ENCODE measurements at places on chromosomes 4 and X. TPM values are rescaled to one million over a fixed set of nuclear protein-coding genes. Genes with fewer than 3 reads are reported as not detected.

Gene ZNF182
- total RNA-seq = 2.4 TPM

Gene PTCHD1
- total RNA-seq = 0.20 TPM

Gene SRPX
- total RNA-seq = 81.8 TPM

- no peaks in the 10 kb centered on the region for H3K36me3 ChIP-seq
- H3K27me3 ChIP-seq = no peaks in the 10 kb centered on the region
- no peaks in the 10 kb centered on the region for H3K4me1 ChIP-seq
- H3K4me3 ChIP-seq = no peak overlapping the region
Measured at GRCh38 chr4:41124916-41125548, 89.3 kb downstream of the APBB2 start.

GRCh38 chrX:7163146-7163677, 15.3 kb upstream of the PUDP start:
- no peak for DNase-seq
- H3K27me3 ChIP-seq = no peaks in the 10 kb centered on the region
- H3K36me3 ChIP-seq = no peaks in the 10 kb centered on the region
- no peaks in the 10 kb centered on the region for H3K4me1 ChIP-seq

DNA sequence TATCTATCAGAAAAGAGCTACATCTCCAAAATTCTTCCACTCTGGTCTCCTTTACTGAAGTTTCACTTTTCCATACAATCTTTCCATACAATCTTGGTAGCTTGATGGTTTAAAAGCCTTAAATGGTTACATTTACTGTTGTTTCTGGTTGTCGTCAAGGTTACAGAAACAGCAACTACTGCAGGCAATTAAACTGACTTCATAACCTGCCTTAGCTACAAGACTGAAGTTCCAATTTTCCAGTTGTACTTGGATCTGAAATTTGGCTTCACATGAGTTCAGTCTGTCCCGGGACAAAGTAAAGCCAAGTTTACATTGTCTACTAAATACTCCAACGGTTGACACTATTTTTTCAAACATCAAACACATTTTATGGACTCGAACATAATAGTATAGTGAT, 326.4 kb downstream of the ANKRD50 start:
- no peak overlapping the region for H3K27ac ChIP-seq
- no peak overlapping the region for H3K4me3 ChIP-seq
- no peaks in the 10 kb centered on the region for H3K27me3 ChIP-seq
- no peak for DNase-seq

GRCh38 chr4:77564231-77564630, 41.4 kb upstream of the CXCL13 start:
- no peaks in the 10 kb centered on the region for H3K4me1 ChIP-seq
- H3K27ac ChIP-seq = no peak overlapping the region
- H3K4me3 ChIP-seq = no peak overlapping the region

GRCh38 chr4:112647785-112648184, 10.8 kb downstream of the LARP7 start:
- H3K4me3 ChIP-seq = no peak overlapping the region
- H3K27me3 ChIP-seq = no peaks in the 10 kb centered on the region
- H3K36me3 ChIP-seq = peaks cover 66% of the 10 kb centered on the region
- H3K27ac ChIP-seq = no peak overlapping the region
